ENCODE measurements at places on chromosomes 13 and 19.
A peak's percentile ranks its signal among the peaks of the same experiment; 100 is the strongest.

- DNase-seq, result no peak
Measured at GRCh38 chr13:96632536-96633320, 361.5 kb downstream of the OXGR1 start.

DNA sequence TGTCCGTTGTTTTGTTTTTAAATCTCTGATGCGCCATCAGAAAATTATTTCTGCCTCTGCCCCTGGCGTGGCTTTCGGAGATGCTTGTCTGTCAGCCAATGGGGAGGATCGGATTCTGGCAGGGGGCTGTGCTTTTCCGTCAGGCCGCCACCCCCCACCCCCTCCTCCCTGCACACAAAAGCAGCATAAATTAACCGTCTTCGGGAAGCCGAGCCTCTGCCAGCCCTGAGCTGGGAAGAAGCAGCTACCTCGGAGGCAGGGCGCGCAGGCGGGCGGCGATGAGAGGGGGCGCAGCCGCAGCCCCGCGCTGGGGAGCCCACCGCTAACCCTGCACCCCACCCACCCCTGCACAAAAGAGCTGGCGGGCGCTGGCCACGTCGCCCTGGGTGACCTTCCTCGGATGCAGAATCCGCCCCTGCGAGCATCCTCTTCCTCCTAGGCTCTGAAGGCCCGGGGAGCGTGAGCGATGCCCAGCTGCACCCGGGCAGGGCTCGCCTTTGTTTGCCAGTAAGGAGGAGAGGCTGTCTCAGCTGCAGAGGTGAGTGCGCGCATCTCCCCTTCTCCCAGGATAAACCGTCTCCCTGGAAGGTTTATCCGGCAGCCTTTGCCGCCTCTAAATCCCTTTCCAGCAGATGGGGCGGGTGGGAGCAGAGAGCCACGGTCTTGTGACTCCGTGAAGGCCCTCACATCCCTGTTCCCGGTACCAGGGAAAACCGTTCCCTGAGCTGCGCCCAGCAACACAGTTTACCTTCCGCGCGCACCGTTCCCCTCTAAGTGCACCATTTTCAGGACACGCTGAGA, at the start of gene ATCAY:
ATCAY (plus strand) TSS at position 215 of the 801 bp plus-strand sequence. CDS start 5,083 bp downstream, outside the sequence.
- DNase-seq, result no peak

DNA sequence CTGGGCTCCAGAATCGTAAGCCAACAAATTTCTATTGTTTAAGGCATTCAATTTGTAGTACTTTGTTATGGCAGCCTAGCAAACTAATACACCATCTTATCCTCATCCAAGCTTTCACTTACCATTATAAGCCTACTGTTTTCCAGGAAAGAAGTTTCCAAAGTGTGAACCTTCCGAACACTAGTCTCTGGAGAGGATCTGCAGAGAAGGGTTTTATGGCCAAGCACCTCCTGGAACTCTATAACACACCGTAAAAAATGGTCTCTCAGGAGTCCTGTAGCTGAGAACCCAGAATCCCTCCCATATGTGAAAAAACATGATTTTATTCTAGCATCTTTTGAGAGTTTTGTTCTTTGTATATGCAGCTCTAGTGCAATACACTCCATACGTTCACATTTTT, 142.1 kb downstream of the POSTN start:
- no peak for DNase-seq

DNA sequence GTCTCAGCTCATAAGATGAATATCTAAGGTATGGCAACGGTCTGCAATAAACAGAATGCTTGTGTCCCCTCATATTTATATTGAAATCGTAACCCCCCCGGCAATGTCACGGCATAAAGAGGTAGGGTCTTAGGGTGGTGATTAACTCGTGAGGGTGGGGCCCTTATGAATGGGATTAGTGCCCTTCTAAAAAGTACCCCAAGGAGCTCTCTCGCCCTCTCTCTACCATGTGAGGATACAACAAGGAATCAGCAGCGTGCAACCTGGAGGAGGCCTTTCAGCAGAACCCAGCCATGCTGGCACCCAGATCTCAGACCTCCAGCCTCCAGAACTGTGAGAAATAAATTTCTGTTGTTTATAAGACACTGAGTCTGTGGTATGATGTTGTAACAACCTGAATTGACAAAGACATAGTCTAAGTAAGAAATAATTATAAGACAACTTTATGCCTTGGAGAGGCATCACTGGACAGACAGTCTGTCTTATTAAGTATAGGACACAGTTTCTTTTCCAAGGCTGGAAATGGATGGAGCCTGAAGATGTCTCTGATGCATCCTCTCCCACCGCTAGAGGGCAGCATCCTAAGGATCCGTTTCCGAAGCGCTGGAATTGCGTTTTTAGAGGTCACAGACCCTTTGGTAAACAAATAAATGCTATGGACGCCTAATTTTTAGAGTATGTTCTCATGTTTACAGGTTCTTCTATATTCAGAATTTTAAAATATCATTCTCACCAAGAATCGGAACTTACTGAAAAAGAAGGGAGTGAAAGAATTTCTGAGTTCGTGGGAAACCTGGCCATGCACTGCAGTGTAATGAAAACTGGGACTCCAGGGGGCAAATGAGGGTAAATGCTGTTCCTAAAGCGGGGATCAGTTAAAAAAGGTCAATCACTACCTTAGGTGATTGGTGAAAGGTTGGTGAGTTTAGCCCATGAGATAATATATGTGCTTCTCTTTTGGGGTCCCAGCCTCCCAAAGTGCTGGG, 13.3 kb upstream of the LEUTX start:
- DNase-seq, result peak; percentile 67

GRCh38 chr19:38046254-38047048, 139.4 kb downstream of the SIPA1L3 start:
- DNase-seq, result no peak

- DNase-seq, result peak; percentile 90
Measured at GRCh38 chr19:15419413-15420025, 731 bp upstream of the AKAP8L start.

GRCh38 chr13:72545030-72545719, 182.3 kb downstream of the MZT1 start:
- no peak for DNase-seq

DNA sequence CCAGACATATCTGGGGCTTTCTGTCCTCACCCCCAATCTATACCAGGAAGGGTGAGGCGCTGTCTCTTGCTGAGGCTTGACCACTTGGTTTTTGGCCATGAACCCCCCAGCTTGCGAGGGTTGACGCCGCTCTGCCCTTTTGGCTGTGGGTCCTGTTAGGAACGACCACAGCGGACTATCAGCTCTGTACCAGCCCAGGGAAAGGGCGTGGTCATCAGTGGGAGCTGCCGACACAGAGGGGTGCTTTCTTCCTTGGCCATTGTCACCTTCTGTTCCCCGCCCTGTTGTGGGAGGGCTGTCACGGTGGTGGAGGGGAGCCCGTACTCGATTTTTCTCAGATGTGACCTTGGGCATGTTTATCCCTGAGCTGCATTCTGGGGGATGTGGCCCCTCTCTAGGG, 5.7 kb downstream of the DCAF15 start:
- DNase-seq, result no peak

- DNase-seq, result peak; percentile 24
Measured at GRCh38 chr13:114320065-114320464, 5.8 kb downstream of the CHAMP1 start.

- peak; percentile 28 for DNase-seq
Measured at GRCh38 chr19:12834566-12834943, at the start of gene RTBDN. Gene RTBDN (minus strand): TSS chr19:12834579. CDS start chr19:12829979, 4,600 bp downstream.

- DNase-seq, result no peak
Measured at GRCh38 chr19:14197882-14198281, 8.1 kb downstream of the ADGRL1 start.

DNA sequence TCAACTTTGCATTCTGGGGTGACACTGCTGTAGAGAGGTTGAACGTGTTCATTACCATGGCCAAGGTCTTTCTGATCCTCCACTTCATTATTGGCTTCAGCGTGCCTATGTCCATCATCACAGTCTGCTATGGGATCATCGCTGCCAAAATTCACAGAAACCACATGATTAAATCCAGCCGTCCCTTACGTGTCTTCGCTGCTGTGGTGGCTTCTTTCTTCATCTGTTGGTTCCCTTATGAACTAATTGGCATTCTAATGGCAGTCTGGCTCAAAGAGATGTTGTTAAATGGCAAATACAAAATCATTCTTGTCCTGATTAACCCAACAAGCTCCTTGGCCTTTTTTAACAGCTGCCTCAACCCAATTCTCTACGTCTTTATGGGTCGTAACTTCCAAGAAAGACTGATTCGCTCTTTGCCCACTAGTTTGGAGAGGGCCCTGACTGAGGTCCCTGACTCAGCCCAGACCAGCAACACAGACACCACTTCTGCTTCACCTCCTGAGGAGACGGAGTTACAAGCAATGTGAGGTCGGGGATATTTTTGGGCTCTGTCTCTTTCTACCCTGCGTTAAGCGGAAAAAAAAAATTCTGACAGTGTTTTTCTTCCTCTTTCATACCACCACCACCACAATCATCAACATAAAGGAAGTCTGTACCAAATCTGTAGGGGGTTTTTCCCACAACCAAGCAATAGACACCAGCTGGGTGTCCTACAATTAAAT, 29.5 kb downstream of the FPR3 start:
- DNase-seq, result no peak

DNA sequence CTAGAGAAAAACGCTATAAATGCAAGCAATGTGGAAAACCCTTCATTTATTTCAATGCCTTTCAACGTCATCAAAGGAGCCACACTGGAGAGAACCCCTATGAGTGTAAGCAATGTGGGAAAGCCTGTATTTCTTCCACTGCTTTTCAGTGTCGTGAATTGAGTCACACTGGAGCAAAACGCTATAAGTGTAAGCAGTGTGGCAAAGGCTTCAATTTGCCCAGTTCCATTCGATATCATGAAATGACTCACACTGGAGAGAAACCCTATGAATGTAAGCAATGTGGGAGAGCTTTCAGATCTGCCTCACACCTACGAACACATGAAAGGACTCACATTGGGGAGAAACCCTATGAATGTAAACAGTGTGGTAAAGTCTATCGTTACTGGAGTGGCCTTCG, 27.4 kb downstream of the ZNF20 start:
- no peak for DNase-seq

DNA sequence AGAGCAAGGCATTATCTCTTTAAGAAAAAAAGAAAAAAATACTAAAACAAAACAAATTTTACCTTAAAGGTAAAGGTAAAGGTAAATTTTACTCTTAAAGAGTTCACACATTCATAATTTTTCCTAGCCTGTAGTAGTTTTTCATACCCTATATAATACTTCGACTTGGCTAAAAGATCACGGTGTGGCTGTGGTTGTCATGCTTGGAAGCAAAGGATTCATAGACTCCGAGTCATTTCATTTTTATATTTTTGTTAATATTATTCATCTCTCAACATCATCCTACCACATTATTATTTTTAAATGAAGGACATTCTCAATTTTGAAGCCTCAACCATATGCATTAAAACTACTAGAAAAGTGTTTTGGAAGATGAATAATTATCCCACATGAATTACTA, 52.7 kb downstream of the PIBF1 start:
- DNase-seq, result no peak

- DNase-seq, result no peak
Measured at GRCh38 chr13:78884571-78884970, 225.6 kb upstream of the OBI1 start.

DNA sequence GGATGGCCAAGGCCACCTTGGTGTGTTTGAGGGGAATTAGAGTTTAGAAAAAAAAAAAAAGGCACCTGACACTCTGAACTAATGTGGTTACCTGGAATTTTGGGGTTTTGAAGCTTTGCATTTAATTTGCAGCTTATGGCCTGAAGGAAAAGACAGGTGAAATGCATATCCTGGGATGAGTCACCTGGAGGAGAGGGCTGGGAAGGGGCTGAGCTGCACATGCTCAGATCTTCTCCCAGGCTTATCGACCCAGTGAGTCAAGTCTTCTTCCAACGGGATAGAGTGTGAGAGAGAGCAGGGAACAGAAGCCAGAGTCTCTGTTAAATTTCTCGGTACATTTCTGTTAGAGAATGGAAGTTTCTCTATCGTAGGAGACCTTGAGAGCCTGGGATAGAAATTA, 29.7 kb upstream of the ALOX5AP start:
- DNase-seq, result no peak

DNA sequence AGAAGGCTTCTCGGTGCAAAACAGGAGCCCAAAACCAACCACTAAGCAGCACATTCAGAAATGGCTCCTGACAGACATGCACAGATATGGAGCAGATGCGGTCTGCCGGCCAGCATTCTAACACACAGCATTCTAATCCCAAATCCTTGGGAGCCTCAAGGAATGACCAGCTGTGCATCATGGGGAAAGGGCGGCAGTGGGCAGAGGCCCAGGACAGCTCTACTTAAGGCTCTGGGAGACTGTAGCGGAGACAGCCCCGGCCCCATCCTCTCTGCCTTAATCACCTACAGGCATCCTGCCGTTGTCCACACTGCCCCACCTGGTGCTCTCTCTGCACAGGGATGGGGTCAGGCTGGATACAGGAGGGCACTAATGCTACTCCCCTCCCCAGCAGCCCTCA, 1016.0 kb downstream of the UQCRFS1 start:
- DNase-seq, result no peak

DNA sequence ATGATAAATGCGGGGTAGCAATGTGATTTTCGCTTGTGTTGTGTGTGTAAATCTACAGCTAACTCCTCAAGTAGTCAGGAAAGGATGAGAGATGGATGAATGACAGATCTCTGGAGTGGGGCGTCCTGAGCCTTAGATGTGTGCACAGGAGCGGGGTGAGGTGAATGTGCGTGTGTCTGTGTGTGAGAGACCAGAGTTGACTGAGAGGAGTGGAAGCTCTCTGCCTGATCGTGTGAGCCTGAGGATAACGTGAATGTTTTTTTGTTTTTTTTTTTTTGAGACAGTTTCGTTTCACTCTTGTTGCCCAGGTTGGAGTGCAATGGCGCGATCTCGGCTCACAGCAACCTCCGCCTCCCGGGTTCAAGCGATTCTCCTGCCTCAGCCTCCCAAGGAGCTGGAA, 805 bp downstream of the ZNF461 start:
- no peak for DNase-seq

- peak; percentile 47 for DNase-seq
Measured at GRCh38 chr13:27309967-27310598, 39.5 kb downstream of the RASL11A start.

- DNase-seq, result no peak
Measured at GRCh38 chr13:111969551-111970135, 97.3 kb upstream of the SOX1 start.

DNA sequence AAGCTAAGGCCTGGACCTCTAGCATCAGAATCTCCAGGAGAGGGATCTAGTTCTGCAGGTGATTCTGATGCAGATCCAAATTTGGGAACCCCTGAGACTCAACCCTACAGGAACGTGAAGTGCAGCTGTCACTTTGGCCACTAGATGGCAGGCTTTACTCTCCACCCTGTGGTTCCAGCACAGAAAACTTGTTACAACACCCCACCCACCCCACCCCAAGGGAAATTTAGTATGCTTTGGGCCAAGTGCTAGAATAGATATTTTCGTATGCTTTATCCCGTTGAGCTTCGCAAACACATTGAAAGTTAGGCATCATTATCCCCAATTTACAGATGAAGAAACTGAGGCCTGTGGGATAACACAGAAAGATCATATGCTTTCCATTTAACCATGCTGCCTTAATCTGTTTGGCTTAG, 232.0 kb downstream of the B3GLCT start:
- peak; percentile 62 for DNase-seq

DNA sequence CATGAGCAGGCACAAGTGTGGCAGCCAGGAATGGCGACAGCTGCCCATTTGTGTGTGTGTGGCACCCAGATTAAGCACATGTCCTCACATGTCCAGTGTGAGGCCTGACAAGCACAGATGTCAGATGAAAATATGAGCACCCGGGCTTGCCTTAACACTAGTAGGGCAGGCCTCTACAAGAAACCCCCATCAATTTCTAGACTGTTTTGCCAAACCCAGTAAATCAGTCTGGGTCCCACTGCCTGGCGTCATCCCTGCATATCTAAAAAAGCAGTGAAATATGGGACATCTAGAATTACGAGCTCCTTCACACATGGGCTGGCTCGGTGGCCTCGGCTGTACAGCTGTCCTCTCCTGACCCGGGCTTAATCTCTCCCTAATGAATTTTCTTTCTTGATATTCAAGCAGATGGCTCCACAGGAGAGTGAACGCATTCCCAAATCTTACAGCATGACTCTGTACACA, 432.7 kb downstream of the FOXO1 start:
- no peak for DNase-seq
